ENCODE measurements at places on chromosomes 16 and 17.

GRCh38 chr17:57242148-57242547 is 14.2 kb upstream of the MSI2 start:
- DNase-seq: no peak

- DNase-seq: no peak
These were observed 47.7 kb downstream of the NKD1 start for GRCh38 chr16:50595859-50596258.

DNA sequence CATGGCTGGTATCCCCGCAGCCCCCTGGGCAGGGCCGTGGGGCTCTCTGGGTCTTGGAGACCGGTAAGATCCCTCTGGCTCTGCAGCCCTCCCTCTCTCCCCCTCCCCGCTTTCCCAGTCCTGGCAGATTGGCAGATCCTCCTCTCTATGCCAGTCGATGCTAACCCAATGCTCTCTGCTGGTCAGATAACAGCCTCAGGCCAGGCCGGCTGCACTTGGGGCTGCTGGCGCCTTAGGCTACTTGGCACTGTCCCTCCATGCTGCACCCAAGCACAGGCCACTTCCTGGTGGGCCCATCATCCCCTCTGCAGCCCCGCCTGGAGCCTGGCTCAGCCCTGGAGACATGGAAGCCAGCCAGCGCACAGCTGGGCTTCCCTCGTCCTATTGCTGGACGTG is 81.7 kb downstream of the RTN4RL1 start:
- no peak for DNase-seq

- DNase-seq: no peak
These were observed 3.4 kb upstream of the WIPI1 start for GRCh38 chr17:68460715-68461114.

DNA sequence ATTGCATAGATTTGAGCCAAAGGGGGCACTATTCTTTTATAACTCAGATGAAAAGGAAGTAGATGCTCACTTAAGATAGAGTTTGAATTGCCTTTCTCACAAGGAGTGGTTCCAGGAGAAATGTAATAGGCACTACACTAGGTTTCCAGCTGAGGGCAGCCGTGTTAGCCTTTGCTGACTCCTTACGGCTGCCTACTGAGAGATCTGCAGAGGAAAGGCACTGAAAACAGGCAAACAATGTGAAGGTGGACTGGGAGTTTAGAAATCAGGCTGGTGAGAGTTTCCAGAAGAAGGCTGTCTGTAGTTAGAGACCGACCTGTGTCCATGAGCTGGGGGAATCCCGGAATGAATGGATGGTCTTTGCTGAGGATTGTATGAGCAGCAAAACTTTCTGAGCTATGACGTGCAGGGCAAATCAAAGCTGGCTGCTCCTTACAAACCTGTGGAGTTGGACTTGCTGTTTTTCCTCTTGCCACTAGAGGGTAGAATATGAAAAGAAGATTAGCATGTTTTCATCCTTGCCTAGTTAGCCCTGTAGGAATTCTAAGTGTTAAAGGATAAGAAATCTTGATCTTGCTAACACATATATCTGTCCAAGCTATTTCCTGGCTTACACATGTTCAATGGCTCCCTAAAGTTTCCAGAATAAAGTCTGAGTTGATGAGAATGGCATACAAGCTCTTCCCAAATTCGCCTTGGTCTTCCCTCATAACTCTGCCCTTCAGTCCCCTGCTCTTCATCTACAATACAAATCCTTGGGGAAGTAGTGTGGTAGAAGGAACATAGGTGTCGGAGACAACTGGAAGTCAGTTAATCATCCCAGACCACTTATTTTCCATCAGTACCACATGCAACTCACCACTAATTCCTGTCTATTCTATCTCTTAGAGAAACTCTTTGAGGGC is 20.1 kb upstream of the TAOK1 start:
- no peak for DNase-seq

- DNase-seq: no peak
These were observed 61.7 kb downstream of the MYH13 start for GRCh38 chr17:10311131-10311530.

DNA sequence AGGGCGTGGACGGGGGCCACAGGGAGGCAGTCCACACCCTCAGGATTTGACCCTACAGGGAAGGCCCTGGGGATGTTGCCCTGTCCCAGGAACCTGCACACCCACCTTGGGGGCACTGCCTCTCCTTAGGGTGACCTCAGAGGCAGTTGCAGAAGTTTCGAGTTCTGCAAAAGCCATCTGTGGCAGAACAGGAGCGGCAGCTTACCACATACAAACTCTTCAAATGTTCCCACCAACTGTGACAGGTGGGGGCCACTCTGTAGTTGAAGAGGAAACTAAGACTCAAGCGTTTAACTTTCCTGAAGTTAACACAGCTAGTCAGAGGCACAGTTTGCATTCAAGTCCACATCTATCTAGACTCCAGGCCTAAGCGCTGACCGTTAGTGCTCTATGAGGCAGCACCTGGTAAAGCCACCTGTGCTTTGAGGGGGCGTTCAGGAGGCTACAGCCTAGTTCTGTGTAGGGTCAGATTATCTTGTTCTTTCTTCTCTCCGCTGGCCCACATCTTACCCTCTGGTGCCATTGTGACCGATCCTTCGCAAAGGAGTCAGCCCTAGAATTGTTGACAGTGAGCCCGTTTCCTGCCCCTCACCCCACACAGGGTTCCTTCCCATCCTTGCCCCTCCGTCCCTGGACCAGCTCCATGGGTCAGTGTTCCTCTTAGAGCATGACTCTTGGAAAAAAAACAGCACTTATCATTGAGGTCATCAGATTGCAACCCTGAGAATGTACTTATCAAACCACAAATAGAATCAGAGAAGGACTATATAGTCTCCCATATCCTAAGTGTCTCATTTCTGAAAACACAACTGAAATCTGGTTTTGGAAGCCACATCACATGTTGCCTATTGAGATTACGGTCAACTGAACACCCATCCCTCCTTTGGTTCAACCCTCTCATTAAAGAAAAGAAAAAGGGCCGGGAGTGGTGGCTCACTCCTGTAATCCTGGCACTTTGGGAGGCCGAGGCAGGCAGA is 45.4 kb downstream of the CDH1 start:
- no peak for DNase-seq

GRCh38 chr16:17346621-17347569 is 123.9 kb downstream of the XYLT1 start:
- no peak for DNase-seq

- no peak for DNase-seq
These were observed 6.9 kb upstream of the SLC7A6 start for GRCh38 chr16:68257251-68257905.

GRCh38 chr17:50187751-50188530 is 13.5 kb downstream of the COL1A1 start:
- DNase-seq: no peak

- no peak for DNase-seq
These were observed 135.5 kb upstream of the WSB1 start for GRCh38 chr17:27158382-27158781.

GRCh38 chr16:84056933-84057332 is 14.3 kb upstream of the SLC38A8 start:
- DNase-seq: no peak

- no peak for DNase-seq
These were observed 8.8 kb upstream of the ITGB4 start for GRCh38 chr17:75712446-75712845.

DNA sequence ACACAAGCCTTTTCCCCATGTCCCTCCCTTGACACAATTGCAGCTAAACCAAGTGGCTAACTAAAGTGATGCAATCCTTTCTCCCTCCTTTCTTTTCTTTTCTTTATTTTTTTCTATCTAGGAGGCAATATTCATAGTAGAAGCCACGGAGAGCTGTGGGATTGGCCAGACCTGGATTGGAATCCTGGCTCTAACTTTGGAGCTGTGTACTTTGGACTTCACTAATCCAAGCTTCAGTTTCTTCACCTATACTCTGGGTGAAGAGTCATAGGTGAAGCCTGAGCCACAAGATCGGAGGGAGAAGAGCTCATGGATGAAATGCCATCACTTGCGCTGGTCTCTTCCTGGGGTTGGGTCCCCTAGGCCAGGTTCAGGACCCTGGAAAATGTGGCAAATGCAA is 177.2 kb downstream of the IRX5 start:
- DNase-seq: no peak

DNA sequence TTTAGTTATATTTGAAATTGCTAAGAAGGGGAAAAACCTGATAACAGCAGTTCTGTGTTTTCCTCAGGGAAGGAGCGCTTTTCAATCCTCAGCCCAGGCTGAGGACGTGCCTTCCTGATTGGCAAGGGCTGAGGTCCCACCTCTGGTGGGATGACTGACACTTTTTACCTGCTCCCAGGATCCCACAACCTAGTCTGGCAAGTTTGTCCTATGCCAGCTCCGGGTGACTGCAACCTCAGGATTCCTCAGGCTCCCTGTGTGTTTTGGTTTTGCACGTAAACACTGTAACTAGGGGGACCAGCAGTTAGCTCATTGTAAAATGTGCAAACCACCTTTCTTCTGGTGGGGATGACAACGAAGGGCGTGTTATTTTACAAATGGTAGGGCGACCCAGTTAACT is 7.5 kb downstream of the MARCHF10 start:
- DNase-seq: no peak

DNA sequence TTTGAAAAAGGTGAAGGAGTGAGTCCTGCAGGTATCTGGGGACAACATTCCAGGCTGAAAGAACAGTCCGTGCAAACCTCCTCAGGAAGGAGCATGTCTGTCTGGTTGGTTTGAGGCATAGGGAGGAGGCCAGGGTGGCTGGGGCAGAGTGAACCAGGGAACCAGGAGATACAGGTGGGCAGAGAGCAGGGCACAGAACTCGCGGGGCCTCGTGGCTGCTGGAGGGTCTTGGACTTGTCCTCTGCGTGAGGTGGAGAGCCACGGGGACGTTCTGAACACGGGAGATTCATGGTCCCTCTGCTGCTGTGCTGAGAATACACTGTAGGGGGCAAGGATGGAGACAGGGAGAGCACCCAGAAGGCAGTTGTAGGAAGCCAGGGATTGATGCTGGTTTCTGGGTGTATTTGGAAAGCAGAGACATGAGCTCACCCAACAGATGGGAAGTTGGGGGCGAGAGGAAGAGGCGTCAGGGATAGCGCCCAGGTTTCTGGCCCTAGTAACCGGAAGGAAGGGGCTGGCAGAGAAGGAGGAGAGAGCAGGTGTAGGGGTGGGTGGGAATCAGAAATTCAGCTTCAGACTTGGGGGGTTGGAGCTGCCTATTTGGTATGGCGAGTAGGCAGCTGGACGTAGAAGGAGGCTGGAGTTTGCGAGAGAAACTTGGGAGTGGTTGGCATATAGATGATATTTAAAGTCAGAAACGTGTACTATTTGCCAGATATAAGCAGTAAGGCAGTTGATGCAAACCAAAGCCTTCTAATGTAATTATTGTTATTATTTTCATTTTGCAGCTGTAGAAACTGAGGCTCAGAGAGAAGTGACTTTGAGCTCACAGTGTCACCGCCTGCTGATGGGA is at the start of gene CCL17:
CCL17 (plus strand) TSS at position 803 of the 853 bp plus-strand sequence. CDS start 9,166 bp downstream, outside the sequence.
- no peak for DNase-seq

- DNase-seq: no peak
These were observed 1.0 kb downstream of the EMC8 start for GRCh38 chr16:85798283-85798776.

- no peak for DNase-seq
These were observed 12.9 kb downstream of the CMIP start for GRCh38 chr16:81457326-81458133.

DNA sequence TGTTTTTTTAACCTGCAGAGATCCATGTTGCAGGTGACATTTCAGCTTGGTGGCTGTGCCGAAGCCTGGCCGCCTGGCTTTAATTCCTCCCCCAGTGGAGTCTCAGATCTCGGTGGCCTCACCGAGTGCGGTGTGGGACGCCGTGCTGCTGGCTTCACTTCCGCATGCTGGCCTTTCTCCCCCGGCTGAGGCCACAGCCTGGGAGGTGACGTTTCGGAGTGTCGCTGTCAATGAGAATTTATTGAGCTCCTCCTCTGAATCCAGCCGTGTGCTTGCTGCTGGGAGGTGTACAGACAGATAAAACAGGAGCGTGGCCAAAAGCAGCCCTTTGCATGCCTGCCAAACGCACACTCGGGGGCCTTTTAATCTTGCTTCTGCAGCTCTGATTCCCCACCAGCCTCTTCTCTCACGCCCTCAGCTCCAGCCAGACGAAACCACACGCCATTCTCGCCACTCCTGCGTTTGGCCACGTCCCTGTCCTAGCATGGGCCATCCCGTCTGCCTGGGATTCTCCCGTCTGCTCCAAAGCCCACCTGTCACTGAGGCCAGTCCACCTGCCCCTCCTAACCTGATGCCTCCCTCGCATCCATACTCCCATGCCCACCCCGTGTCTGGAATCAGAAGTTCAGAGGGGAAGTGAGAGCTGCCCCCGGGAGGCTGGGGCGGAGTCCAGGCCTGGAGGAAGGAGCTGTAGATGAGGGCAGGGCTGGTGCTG is 3.6 kb downstream of the GSE1 start:
- DNase-seq: no peak

GRCh38 chr17:63571632-63572310 is 21.5 kb downstream of the DCAF7 start:
- DNase-seq: no peak

DNA sequence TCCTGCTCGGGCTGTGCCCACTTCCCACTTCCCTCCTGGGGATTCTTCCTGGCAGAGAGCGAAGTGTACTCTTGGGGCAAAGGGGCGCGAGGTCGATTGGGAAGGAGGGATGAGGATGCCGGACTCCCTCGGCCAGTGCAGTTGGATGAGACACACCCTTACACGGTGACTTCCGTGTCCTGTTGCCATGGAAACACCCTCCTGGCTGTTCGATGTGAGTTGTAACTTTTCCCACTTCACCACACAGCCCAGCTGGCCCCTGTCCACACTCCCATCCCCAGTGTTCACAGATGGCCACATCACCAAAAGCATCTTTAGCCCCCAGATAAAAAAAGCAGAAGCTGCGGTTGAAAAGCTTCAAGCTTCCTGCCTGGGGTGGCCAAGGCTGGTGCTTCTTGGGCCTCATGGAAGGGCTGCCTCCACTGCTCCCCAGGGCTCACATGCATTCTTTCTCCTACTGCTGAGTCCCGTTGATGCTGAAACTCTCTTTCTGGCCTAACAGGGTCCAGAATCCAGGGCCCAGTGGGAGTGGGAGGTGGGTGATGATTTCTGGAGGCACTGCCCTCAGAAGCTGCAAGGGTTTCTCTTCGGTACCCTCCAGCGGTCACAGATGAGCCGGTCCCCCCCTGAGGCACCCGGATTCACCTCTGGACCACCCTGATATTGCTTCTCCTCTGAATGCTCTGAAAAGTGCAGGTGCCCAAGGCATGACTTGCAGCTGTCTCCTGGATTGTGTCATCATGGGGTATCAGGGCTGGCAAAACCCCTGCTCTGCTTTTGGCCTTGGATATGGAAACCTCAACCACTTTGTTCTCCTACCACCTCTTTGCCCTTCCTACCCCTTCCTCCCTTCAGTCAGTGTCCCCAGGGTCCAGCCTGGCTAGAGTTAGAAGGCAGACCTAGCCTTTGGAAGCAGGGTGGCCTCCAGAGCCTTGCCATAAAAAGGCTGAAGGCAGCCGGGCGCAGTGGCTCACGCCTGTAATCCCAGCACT is 2.2 kb upstream of the TRAF4 start:
- DNase-seq: no peak
